ENCODE measurements at places on chromosomes 2 and 18. TPM values are rescaled to one million over a fixed set of nuclear protein-coding genes. Genes with fewer than 3 reads are reported as not detected.

- DNase-seq, result no peak
Observed at GRCh38 chr2:733001-733400, 55.8 kb upstream of the TMEM18 start.

- peak; percentile 16 for DNase-seq
Observed at GRCh38 chr2:209578394-209579001, 154.7 kb downstream of the MAP2 start.

MRPS5 gene
- polyA plus RNA-seq, result 45.0 TPM

DNA sequence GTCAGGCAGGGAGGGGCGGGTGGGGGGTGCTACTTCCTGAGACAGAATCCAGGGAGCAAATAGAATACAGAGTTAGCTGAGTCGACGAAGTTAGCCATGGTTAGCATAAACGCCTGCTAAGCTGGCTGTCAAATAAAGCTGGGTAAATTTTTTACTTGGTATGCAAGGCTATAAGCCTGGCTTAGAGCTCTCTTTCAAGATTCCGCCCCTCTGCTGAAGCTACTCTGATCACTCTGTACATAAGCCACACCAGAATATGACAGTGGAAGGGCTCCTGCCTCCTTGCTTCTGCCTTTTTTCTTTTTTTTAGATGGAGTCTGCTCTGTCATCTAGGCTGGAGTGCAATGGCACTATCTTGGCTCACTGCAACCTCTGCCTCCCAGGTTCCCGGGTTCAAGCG is 58.3 kb downstream of the CYRIA start:
- no peak for DNase-seq

GRCh38 chr18:53526101-53526870 is 698.2 kb downstream of the MBD2 start:
- DNase-seq, result no peak

DNA sequence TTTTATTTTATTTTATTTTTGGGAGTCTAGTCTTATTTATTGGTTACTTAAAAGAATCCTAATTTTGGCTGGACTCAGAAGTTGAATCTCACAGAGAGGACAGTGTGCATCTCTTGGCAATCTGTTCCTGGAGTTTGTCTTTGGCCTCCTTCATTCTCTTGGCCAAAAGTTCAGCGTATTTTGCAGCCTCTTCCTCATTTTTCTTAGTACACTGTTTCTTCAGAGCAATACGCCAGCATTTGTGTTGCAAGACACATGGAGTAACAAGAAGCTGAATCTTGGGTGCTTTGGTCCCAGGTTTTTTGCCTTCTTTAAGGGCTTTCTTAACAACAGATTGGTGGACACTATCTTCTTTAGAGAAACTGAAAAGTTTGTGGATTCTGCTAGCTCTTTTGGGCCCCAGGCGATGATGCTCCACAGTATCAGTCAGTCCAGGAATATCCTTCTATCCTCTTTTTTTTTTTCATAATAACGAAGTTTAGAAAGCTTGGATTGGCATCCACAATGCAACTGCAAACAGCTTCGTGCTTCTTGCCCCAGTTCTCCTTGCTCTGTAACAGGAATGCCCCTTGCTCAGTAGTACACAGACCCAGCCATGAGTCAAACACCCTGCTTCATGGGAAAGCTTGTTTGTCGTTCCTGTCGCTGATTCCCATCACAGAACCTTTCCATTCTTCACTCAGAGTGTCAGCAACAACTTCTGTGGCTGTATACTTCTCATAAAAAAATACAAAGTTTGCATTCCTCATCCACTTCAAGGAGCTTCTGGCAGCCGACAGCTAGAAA is 34.8 kb upstream of the RFX8 start:
- peak; percentile 77 for DNase-seq

PCARE gene
- polyA plus RNA-seq, result 0.16 TPM

- DNase-seq, result no peak
Observed at GRCh38 chr2:150697596-150697995, 210.1 kb upstream of the RND3 start.

MAB21L4 gene
- polyA plus RNA-seq, result not detected

LIPG gene
- polyA plus RNA-seq, result 7.0 TPM

TNFRSF11A gene
- 3.6 TPM for polyA plus RNA-seq

RGPD3 gene
- polyA plus RNA-seq, result 0.11 TPM

GRCh38 chr2:156005531-156005930 is 327.0 kb downstream of the NR4A2 start:
- no peak for DNase-seq

DNA sequence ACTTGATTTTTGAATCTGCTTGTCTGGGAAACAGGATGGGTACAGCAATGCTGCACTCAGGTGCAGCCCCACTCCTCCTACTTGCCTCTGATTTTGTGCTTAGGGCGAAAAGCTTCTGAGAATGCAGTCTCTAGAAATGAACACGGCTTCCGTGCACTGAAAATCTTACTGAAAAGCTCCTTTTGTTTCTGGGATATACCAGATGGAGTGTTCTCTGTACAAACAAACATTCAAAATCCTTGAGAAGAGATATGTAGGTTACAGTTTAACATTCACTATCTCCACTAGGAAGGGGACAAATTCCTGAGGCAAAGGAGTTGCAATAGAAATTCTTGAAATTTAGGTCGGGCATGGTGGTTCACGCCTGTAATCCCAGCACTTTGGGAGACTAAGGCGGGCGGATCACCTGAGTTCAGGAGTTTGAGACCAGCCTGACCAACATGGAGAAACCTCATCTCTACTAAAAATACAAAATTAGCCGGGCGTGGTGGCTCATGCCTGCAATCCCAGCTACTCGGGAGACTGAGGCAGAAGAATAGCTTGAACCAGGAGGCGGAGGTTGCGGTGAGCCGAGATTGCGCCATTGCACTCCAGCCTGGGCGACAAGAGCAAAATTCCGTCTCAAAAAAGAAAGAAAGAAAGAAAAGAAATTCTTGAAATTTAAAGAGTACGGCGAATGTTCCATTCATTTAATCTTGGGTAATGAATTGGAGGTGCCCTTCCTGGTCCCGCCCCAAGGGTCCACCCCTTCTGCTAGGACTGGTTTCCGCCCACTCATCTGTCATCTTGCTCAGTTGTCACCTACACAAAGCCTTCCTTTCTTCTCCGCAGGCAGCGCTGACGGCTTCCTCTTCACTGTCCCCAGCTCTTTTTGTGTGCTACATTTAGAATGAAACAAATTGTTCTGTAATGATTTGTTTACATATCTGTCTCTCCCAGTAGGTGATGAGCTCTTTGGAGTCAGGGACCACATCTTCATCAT is 92.4 kb downstream of the SOCS6 start:
- no peak for DNase-seq

GAL3ST2 gene
- 0.17 TPM for polyA plus RNA-seq

PTGR3 gene
- 36.7 TPM for polyA plus RNA-seq

DNA sequence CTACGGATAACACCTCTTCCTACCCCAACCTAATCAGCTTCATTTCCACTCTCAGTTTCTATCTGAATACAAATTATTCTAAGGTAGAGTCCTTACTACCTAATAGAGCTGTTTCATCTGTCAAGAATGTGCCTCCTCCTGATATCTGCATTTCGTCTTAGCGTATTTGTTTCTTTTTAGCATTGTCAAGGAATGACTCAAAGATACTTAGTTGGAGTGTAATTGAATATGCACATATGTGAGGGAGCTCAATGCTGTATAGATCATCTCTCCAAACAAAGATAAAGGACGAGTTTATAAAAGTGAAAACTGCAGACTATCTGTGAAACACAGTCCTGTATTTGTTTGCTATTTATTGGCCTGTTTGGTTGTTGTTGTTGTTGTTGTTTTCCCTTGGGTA is 2059.4 kb upstream of the CELF4 start:
- no peak for DNase-seq

CNTNAP5 gene
- 0.14 TPM for polyA plus RNA-seq

DNA sequence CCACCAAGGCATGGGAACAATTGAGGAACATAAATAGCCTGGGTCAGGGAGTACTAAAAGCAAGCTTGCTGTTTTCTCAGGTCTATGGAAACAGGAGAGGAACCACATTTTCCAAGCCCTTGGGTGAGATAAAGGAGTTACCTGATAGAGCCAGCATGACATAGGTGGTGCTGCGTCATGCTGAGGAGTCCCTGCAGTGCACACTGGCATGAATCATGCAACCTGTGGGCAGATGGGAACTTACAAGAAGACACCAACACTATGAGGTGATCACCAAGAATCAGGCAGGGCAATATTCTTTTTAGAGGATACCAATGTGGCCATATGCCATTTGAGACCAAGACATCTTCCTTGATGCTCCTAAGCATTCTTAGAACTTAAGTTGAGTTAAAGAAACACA is 531.8 kb downstream of the ZEB2 start:
- DNase-seq, result no peak

- DNase-seq, result no peak
Observed at GRCh38 chr2:96591494-96591893, 46.6 kb downstream of the KANSL3 start.

CSRNP3 gene
- polyA plus RNA-seq, result 7.0 TPM

PRSS56 gene
- 0.71 TPM for polyA plus RNA-seq

DNA sequence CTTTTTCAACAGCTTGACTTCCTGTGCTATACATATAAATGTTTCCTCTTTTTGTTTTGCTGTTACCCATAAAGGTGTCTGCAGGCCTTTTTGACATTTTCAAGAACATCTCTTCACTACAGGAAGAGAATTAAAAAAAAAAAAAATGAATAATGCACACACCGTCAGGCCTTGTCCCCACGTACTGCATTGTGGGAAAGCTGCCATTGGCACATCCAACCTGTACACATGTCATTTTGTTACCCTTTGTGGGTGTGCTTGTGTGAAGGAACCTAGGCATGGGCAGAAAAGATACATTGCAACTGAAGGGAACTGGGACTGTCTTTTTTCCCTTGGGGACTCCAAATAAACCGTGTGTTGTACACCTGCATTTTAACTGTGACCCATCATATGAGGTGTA is 16.8 kb upstream of the TMEM37 start:
- no peak for DNase-seq

CXCR4 gene
- 31.9 TPM for polyA plus RNA-seq

DNA sequence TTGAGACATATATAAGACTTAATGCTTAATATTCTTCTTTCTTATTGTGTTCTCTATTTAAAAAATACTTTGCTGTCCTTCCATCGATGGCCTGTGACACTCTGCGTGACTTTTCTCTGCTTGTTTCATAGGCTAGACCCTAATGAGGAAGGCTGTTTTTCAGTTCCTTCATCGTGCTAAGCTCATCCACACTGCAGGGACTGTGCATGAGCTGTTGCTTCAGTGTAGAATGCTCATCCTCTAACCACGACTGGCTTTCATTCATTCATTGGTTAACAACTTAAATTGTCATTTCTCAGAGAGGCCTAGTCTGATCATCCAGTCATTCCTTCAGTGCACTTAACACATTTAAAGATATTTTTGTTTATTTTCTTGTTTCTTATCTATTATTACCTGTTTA is 134.4 kb downstream of the CCDC85A start:
- DNase-seq, result no peak

NGEF gene
- polyA plus RNA-seq, result 5.1 TPM

GRCh38 chr2:9554921-9555296 is 721 bp downstream of the ADAM17 start:
- peak; percentile 76 for DNase-seq

DNA sequence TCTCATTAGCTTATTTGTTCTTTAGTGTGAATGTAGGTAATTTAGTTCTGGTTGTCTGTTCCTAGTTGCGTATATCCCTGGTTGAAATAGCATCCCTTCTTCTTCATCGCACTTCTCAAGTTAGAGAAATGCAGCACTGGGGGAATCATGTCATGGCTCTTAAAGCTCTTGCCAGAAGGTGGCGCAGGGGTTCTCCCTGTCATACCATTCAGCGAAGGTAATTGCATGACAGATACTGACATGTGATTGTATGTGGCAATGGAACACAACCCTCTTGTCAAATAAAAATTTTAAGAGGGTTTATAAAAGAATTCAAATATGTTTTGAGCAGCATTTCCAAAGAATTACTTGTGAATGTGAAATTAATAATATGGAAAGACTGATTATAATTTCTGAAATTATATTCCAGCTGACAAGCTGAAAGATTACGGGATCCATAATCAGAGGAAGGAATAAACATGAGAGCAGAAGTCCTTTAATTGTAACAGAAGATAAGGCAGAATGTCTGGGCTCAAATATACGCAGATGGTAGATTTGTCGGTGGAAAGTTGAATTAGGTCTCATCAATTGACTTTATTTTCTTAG is 411.7 kb downstream of the DSEL start:
- DNase-seq, result peak; percentile 52

- no peak for DNase-seq
Observed at GRCh38 chr2:142602418-142602989, 275.0 kb upstream of the KYNU start.

- DNase-seq, result peak; percentile 62
Observed at GRCh38 chr2:105641389-105641811, 103.3 kb upstream of the NCK2 start.

- no peak for DNase-seq
Observed at GRCh38 chr2:16161768-16162490, 221.6 kb downstream of the MYCN start.

DNA sequence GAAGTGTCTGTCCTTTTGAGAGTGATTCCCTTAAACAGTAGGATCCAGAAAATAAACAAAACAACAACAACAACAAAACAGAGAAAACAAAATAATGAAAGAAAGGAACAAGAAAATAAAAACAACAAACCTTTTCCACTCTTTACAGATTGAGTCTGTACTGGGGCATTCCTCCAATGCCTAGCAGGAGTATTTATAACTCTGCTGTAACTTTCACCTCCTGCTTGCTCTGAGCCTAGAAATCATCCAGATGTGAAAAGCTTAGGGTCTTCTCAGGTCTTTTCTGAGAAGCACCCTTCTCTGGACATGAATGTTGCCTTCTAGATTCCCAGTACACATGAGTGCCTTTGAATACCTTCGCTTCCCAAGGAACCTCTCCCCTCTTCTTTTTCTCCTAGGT is 1239.4 kb downstream of the CNTNAP5 start:
- DNase-seq, result no peak

DNA sequence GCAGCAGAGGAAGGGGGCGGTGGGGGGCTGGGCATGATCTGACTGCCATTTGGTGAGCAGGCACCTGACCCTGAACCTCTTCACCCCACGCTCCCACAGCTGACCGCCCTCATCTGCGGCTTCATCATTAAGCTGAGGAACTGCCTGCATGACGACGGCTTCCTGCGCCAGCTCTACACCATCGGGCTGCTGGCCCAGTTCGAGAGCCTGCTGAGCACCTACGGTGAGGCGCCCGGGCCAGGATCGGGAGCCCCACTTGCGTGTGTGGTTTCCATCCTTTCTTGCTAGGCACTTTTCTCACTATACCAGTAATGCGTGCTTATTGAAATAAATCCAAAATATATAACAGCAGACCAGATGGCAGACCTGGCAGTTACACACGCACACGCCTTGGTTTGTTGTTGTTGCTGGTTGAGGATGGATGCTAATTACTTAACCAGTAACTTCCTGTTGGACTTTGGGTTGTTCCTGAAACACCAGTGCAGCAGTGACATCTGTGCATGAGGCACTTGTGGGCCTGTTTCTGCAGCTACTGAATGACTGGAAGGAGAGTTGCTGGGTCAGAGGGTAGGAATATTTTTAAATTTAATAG is 43.7 kb downstream of the COA5 start:
- DNase-seq, result no peak

GRCh38 chr2:191109888-191110287 is 40.9 kb downstream of the STAT4 start:
- no peak for DNase-seq

GRCh38 chr2:69100220-69100723 is 87.3 kb downstream of the ANTXR1 start:
- no peak for DNase-seq

- no peak for DNase-seq
Observed at GRCh38 chr2:157692768-157693167, 64.1 kb upstream of the ACVR1C start.

DYSF gene
- polyA plus RNA-seq, result 107 TPM

- DNase-seq, result no peak
Observed at GRCh38 chr2:67041051-67041450, 356.1 kb upstream of the ETAA1 start.

CD8B gene
- not detected for polyA plus RNA-seq

All from muscle of back (tissue), 13 donors.